ENCODE measurements at places on chromosomes 3 and 15.
A peak's percentile ranks its signal among the peaks of the same experiment; 100 is the strongest.

GRCh38 chr3:39808467-39809180 is 785 bp upstream of the MYRIP start:
- no peak for DNase-seq

- DNase-seq = no peak
Measured at GRCh38 chr3:43688245-43688650, 2.5 kb upstream of the ABHD5 start.

- no peak for DNase-seq
Measured at GRCh38 chr3:170128259-170128976, 53.1 kb downstream of the PHC3 start.

DNA sequence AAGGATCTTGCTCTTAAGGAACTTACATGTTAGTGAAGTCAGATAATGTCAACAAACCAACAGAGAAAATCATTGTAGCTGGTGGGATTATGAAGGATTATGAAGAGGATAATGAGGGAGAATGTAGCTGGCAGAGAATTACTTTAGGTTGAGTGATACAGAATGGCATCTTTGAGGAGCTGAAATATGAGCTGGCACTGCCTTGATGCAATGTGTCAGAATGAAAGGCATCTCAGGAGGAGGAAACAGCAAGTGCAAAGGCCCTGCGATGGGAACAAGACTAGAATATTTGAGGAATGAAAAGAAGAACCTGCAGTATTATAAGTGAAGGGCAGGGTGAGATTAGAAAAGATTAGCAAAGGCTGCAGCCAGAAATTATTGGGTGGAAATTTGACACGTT is 237.2 kb upstream of the ADAMTS9 start:
- no peak for DNase-seq

- no peak for DNase-seq
Measured at GRCh38 chr3:76442374-76442915, 597.5 kb upstream of the ROBO2 start.

DNA sequence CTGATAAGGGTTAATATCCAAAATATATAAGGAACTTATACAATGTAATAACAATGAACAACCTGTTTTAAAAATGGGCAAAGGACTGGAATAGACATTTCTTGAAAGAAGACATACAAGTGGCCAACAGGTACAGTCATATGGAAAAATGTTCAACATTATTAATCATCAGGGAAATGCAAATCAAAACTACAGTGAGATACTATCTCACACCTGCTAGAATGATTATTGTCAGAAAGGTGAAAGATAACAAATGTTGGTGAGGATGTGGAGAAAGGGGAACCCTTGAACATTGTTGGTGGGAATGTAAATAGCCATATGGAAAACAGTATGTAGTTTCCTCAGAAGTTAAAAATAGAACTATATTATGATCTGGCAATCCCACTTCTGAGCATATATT is 20.4 kb downstream of the GOLM2 start:
- DNase-seq = no peak

- DNase-seq = peak; percentile 32
Measured at GRCh38 chr3:58307639-58308215, 1.4 kb downstream of the HTD2 start.

DNA sequence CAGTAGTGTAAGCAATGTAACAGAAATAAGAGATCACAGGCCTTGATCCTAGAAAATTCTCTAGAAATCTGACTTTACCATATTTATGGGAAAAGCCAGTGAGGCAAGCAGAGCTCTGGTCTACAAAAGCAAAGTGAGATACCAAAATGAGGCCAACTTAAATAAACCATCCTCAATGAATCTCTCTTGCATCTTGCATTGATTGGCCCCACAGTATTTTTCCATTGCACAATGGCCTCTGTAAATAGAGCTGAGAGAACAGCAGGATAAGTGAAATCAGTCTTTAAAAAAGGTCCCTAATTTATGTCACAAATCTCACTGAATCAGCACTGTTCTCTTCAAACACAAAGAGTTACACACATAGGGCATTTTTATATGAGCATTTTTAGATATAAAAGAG is 8.9 kb downstream of the CFAP20DC start:
- no peak for DNase-seq

GRCh38 chr3:190089711-190090110 is 31.0 kb downstream of the P3H2 start:
- DNase-seq = no peak

DNA sequence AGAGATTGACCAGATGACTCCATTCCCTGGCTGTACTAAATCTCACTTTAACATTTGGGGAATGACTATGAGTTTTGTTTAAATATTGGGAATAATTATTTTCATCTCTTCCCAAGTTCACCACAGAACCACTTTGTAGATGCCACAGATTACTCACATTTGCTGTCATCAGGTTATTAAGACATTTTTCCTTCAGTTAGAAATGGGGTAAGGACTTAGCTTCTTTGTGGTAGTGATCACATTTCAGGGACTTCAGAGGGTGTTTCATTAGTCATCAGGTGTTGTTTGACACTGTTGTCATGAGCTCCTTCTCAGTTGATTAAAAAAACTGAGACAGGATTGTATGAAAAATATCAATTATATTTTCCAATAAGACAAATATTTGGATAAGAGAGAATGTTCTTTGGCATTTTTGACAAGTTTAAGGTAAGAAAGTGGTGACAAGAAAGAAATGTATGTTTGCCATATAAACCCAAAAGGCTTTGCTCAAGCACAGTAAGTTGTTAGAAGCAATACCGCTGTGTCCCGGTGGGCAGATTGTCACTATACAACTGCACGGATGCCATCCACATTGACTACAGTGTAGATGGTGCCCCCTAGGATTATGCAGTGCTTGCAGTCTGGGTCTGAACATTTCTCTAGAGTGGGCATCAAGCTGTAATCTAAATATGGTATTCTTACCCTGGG is 22.3 kb downstream of the FBXL2 start:
- DNase-seq = peak; percentile 83

GRCh38 chr3:128328546-128329458 is 137.9 kb downstream of the DNAJB8 start:
- DNase-seq = no peak

GRCh38 chr15:90307661-90308060 is 42.2 kb downstream of the NGRN start:
- no peak for DNase-seq

- DNase-seq = peak; percentile 33
Measured at GRCh38 chr3:106421909-106422308, 553.1 kb upstream of the CBLB start.

DNA sequence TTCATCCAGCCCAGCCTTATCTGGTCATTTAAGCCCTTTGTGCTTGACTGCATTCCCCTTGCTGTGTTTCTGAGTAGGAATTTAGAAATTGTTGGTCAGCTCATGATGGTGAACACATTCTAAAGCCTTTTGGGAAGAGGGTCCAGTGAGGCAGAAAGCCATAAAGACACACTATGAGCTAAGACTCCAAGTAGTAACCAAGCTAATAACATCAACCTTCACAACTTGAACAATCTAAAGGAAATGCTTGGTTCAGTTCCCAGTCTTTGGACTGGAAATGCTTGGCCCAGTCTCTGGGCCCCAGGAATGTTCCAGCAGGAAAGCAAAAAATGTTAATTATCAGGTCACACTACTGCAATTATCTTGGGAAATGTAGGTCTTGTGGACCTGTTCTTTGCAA is 7.7 kb downstream of the PLSCR1 start:
- DNase-seq = no peak

- peak; percentile 79 for DNase-seq
Measured at GRCh38 chr3:193590088-193590856, 2.7 kb upstream of the OPA1 start.

- DNase-seq = no peak
Measured at GRCh38 chr3:193641440-193641775, 48.4 kb downstream of the OPA1 start.

- no peak for DNase-seq
Measured at GRCh38 chr15:72781631-72782030, 1.9 kb downstream of the ADPGK start.

DNA sequence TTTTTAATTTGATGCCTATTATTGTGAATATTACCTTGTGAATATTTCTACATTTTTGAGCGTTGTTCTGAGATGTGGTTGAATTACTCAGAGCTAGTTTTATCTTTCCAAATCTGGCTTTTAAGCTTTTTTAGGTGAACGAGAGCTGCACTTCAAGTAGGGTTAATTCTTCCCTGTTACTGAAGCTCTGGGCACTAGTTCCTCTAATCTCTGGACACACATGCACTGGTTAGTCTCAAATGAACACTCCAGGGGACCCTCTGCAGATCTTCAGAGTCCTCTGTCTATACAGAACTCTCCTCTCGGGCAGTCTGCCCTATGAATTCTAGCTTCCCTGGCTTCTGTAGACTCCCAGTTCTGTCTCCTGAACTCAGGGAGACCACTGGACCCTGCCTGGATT is 237.5 kb upstream of the TBC1D5 start:
- no peak for DNase-seq

GRCh38 chr15:29556380-29556779 is 265.9 kb downstream of the TJP1 start:
- DNase-seq = peak; percentile 19

GRCh38 chr3:57597127-57597923 is at the start of gene ARF4:
ARF4 (minus strand) TSS chr3:57597344; CDS start chr3:57597140, 204 bp downstream.
- DNase-seq = peak; percentile 96

DNA sequence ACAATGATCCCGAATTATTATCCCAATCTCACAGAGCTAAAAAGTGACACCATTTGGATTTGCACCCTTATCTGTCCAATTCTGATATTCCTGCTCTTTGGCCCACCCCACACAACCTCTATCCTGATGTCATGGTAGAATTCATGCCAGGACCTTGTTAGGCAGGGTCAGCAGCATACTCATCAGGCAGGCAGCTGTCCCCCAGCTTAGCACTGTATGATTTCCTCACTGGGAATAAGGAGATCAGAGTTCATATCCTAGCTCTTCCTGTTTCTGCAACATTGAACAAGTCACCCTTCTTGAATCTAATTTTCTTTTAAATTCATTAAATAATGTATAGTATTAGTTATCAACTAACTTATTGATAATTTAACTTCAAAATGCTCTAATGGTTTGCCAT is 12.0 kb upstream of the C3orf80 start:
- no peak for DNase-seq

GRCh38 chr3:168330983-168331382 is 235.3 kb upstream of the GOLIM4 start:
- DNase-seq = no peak
